ENCODE measurements at places on chromosomes 2 and 18.

DNA sequence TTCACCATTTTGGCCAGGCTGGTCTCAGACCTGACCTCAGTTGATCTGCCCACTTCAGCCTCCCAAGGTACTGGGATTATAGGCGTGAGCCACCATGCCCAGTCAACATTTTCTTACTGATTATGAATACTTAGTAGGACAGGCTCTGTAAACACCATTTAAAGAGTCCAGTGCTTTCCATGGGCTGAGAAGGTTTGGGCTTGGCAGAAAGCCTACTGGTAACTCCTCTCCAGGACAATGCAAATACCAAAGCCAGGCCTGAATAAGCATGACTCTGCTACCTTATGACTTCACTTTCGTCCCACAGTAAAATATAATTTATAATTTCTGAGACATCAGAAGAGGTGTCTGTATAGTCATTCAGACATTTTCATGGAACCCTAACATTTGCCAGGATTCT is 60.2 kb upstream of the FAM117B start:
- DNase-seq = no peak

DNA sequence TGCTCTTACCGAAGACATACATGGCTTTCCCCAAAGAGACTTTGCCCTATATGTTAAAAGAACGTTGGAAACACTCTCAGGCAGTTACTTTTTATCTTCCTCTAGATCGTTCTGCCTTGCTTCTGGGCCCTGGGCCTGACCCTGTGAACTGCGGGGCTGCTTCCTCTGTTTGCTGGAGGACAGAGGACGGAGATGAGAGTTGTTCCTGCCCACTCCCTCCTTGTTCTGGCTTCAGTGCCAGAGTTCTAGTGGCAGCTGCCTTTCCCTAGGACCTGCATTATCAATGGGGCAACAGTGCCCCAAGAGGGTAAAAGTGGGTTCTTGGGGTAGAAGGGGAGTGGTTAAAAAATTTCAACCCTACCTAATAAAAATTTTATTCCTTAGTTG is 6.5 kb upstream of the FN1 start:
- DNase-seq = no peak

- no peak for DNase-seq
These were observed 73.0 kb upstream of the RAB12 start for GRCh38 chr18:8536231-8536630.

DNA sequence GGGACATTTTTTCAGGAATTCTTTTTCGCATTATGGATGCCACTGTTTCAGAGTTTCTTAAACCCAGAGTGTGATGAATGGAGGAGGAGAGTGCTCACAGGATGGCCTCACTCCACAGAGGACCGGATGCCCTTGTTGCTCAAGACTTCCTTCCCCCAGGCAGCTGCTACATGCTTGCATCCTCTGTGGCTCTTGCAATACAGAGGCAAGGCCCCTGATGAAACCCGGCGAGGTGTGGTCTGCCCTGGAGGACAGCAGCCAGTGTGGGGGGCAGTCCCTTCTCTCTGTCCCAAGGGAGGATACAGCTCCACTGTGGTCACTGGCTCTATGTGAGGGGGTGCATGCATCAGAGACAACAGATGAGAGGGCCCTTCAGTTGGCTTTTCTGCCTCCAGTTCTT is 109.6 kb downstream of the SH3RF3 start:
- DNase-seq = no peak

DNA sequence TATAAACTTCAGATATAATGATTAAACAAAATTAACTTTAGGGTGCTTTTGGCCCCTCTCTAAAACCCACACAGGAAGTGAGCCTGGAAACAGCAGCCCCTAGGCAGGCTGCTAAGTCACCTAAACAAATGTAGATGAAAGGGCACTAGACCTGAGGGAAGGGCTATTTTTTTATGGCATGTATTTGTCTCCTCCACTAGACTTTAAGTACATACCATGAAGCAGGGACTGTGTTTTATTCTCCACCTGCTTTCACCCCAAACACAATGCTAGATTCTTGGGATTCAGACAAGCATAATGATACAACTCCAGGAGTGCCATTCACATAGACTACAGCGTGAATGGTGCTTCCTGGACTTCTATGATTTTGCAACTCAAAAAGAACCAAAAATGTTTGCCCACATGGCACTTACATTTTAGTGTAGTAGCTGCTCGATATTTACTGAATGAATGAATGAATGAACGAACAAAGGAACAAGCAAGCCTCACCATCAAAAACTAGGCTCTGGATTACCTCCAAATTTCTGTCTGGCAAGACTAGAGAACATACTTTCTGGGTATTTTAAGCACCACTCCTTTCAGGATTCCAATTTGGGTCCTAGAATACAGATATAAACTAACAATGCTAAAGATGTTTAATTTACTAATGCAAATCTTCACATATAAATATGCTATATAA is 10.1 kb downstream of the ATAD2B start:
- no peak for DNase-seq

GRCh38 chr2:105689484-105689883 is 55.2 kb upstream of the NCK2 start:
- DNase-seq = no peak

DNA sequence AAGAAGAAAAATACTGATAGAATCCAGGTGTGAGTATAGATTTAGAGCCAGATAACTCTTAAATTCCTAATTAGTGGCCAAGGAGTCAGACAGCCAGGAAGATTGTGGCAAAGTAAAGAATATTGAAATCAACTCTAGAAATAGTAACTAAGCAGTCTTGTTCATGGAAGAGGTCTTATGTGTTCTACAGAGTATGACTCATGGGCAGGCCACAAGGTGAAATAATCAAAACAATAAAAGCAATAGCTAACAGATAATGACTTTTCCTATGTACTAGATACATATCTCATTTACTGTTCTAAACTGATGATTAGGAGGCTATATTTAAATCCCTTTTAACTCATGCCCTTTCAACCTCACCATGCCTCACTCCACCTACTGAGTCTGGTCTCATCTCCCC is 227.4 kb upstream of the COL3A1 start:
- no peak for DNase-seq
